ENCODE measurements at places on chromosomes 2 and 18.

GRCh38 chr18:23512641-23513040 lies 9.3 kb downstream of the RMC1 start:
- DNase-seq = no peak

DNA sequence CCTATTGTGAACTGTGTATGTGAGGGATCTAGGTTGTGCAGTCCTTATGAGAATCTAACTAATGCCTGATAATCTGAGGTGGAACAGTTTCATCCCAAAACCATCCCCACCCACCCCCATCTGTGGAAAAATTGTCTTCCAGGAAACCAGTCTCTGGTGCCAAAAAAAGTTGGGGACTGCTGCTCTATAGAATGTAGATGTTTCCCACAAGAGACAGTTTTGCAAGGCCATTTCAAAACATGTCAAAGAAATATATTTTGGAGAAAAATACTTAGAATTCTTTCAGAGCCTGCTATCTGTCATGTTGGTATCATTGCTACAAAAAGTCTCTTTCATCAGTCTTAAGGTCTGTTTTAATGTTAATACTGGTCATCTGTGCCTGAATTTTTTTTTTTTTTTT lies 4.1 kb upstream of the SLC39A10 start:
- no peak for DNase-seq

DNA sequence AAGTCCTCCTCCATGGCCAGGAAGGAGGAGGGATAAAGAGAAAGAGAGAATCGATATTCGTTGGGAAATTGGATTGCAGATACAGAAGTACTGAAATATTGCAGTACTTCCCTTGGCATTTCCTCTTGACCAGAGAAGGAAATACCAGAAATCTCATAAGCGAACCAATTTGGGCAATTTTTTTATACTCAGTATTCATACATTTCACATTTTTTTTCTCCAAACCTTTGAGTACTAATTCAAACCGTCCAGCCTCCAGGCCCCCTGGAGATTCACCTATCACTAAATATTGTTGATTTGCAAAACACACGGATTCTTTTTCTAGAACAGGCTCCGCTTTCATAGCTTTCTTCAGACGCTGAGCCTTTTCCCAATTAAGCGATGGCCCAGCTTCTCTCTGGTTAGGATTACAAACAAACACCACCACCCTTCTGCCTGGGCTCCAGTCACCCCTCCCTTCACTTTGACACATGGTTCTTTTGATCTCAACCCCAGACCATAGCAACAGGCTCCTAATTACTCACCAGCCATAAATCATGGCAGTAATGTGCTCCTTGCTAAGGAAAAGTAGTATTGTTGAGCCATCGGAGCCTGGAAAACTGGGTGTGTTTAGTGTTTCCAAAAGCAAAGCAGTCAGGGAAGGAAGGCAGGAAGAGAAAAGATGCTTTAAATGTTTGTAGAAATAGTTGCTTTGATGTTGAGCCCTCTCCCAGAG lies 138.4 kb upstream of the CCDC68 start:
- no peak for DNase-seq

GRCh38 chr18:12867441-12868123 lies 16.5 kb downstream of the PTPN2 start:
- no peak for DNase-seq

DNA sequence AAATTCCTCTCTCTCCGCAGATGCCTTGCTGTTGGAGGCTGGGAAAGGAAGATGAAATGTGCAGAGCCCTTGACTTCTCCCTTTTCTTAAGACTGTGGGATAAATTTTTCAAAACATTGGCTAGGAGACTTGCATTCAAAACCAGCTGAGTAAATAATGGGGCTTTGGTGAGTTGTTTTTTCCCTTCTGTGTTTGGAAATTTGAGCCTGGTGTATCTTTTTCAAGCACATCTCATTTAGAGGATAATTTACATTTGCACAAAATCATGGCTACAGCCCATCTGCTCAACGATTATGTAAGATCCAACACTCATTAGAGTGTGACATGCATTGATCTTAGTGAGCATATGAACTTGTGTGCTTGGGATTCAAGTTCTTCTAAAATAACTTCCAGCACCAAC lies 112.1 kb upstream of the ATP8B1 start:
- no peak for DNase-seq

DNA sequence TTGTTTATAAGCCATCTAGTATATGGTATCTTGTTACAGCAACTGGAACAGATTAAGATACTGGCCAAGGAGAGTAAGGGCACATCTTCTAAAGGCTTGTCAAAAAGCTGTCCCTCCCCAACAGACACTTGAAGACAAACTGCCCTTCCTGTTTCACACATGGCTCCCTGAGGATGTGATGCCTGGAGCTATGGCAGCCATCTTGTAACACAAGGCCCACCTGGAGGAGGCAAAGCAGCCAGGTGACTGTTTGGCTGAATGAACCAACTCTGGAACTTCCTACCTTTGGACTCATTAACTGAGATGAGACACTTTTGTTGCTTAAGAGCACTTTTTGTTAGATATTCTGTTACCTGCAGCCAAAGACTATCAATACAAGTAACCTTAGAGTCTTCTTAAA lies 54.4 kb downstream of the SNORC start:
- no peak for DNase-seq

GRCh38 chr2:9547262-9547991 lies 8.2 kb downstream of the ADAM17 start:
- no peak for DNase-seq

DNA sequence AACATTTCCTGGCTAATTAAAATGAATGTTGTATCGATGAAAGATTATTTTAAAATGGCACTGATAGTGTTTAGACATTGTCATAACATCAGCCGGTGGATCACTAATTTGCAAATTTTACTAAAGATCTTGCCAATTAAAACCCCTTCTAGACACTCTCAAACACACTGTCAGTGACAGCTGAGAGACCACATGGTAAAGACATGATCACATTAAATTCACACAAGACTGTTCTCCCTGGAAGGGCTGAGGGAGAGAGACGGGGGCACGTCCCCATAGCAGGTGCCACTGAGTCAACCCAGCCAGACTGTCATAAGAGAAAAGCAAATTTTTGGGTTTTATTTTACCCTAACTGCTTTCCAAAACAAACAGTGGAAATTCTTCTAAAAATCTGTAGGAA lies 306.0 kb downstream of the TXNL1 start:
- DNase-seq = no peak

DNA sequence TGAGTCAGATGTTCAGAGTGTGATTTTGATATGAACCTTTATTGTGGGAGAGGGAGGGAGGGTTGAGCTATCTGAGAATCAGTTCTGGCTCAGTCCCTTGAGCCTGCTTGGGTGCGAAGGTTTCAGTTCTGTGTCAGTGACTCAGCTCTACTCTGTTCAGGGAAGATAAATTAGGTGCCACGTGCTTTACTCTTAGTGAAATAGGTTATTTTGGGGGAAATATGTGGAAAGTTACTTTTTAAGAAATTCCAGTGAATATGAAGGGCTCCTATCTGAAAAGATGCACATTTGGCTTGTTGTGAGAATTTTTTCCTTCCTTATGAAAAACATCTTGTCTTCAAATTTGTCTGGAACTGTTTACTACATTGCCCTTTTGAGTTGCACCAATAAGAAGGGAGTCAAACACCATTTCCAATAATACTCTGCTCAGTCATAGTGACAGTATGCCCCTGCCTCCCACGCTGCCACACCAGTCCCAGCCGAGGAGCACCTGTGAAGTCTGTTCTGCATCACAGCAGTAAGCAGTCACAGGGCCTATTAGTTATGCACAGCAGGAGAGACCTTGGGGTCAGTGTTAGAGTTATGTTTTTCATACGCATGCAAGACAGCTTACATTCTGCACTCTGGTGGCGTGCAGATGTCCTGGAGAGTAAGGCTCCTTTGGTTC lies 32.8 kb upstream of the DNAH7 start:
- peak; percentile 25 for DNase-seq

GRCh38 chr2:102063941-102064678 lies 72.3 kb downstream of the IL1R2 start:
- DNase-seq = peak; percentile 9

DNA sequence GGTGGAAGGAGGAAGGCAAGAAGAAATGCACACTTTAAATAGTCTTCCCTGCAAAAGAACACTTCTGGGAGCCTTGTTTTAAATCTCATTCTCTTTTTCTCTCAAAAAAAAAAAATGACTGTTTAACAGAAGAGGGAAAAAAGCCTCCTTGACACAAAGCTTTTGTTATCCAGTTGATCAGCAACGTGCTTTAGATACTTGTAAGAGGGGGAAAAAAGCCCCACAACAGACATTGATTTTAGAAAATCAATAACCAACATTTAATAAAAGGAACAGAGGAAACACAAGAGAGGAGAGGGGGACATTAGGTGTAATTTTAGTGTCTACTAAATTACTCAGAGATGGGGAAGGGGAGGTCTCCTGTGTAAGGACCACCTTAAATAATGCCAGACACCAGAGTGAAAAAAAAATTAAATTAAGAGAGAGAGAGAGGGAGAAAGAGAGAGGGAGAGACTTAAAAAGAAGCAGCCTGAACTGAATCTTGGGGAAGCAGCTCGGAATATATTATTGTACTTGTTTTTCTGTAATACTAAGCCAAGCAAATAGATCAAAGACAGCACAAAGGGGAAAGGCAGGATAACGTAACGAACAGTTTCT lies 4.7 kb downstream of the ZEB2 start:
- DNase-seq = no peak

DNA sequence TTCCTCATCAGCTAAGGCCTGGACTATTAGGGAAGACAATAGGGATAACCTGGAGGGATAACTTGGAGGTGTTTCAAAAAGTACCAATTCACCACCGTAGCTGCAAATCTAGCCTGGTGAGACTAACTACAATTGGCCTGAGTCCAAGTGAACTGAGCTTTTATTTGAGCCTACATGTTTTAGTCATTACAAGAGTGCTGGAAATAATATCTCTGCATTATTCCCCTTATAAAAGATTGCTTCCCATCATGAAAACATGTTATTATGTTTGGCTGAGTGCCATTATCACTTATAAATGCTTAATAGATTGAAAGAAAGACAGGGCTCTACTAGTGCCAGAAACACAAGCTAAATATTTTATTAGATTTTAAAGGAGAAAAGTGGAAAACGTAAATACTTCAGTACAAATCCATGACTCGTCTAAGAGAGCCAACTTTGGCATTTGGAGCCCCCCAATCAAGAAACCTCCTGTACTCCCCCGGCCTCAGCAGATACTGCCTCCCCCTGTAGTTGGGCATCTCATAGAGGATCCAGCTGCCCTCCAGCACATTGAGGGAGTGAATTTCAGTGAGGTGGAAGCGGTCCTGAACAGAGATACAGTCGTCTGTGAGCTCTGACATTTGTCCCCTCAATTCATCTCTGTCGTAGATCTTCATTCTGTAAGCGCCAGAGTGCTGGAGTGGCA lies 3.6 kb downstream of the CRYGB start:
- no peak for DNase-seq

DNA sequence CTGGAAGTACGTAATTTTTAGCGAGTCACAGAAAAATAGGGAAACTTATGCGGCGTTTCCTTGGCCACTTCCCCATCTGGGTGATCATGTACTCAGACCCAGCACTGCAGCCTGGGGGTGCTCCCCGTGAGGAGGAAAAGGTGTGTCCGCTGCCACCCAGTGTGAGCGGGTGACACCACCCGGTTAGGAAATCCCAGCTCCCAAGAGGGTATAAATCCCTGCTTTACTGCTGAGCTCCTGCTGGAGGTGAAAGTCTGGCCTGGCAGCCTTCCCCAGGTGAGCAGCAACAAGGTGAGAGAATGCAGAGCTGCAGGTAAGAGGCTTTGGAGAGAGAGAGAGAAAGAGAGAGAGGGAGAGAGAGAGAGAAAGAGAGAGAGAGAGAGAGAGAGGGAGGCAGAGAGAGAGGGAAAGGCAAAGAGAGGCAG lies at the start of gene IL1R2:
Gene IL1R2, plus strand, starts transcription at position 240 of the 425 bp plus-strand sequence. CDS start 16,616 bp downstream, outside the sequence.
- DNase-seq = no peak

GRCh38 chr2:85428343-85428881 lies 9.9 kb downstream of the SH2D6 start:
- DNase-seq = no peak

DNA sequence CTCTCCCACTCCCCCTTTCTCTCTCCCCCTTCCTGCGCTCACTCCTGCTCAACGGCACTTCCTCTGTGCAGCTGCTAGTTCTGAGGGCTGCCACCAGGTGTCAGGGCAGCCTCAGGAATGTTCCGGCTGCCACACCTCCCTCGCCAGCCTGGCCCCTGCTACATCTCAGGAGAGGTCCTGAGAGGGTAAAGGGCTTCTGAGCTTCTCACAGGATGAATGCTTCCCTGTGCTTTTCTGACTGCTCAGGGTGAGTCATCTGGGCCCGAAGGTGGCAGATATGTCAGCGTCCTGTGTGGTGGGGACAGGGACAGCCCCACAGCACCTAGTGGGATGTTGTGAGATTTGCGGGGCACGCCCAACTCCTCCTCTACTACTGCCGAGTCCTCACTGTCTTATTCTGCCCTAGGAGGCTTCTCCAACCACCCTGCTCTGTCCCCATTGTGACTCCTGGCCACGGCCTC lies 49.0 kb downstream of the PLEKHB2 start:
- peak; percentile 66 for DNase-seq

GRCh38 chr18:79318142-79318673 lies 77.5 kb upstream of the NFATC1 start:
- DNase-seq = no peak

DNA sequence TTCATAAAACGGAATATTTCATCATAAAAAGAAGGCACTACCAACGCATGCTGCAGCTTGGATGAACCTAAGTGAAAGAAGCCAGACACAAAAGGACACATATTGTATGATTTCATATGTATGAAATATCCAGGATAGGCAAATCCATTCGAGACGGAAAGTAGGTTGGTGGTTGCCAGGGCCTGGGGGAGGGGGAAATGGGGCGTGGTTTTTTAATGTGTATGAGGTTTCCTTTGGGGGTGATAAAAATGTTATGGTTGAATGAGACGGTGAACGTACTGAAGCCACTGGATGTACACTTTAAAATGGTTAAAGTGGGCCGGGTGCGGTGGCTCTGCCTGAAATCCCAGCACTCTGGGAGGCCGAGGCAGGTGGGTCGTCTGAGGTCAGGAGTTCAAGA lies 20.0 kb upstream of the SPATA3 start:
- no peak for DNase-seq

DNA sequence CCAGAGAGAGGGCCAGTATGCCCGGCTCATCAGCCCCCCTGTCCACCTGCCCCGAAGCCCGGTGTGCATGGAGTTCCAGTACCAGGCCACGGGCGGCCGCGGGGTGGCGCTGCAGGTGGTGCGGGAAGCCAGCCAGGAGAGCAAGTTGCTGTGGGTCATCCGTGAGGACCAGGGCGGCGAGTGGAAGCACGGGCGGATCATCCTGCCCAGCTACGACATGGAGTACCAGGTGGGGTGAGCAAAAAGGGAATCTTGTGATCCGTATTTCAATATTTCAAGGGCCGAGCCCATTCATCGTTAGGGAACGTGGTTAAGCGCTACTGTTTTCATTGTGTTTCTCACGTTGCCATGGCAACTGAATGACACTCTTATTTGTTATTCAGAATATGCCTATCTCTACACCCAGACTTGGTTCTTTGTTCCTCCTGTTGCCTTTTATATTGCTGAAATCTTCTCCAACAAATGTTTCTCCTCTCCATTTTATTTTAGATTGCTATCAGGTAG lies 81.5 kb downstream of the NRP2 start:
- DNase-seq = no peak

DNA sequence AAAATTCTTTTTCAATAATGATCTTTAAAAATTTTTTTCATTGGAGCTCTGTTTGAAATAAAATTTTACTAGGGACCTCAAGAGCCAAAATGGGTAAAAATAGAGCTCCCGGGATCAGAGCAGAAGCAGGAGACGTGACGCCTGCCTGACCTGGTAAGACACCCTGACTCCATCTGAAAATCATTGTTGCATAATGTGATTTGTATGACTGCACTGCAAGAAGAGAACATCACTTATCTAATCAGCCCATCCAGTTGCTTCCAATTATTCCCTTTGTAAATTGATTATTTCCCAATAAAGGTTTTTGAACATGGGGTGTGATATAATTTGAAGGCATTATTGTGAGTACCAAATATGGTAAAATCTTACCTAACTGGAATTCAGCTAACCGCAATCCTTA lies 17.1 kb upstream of the TAF1B start:
- no peak for DNase-seq

Measured in activated CD4-positive, alpha-beta T cell treated with anti-CD3 and anti-CD28 coated beads for 4 hours (primary cell).